ENCODE measurements at places on chromosomes 13 and 19.

DNA sequence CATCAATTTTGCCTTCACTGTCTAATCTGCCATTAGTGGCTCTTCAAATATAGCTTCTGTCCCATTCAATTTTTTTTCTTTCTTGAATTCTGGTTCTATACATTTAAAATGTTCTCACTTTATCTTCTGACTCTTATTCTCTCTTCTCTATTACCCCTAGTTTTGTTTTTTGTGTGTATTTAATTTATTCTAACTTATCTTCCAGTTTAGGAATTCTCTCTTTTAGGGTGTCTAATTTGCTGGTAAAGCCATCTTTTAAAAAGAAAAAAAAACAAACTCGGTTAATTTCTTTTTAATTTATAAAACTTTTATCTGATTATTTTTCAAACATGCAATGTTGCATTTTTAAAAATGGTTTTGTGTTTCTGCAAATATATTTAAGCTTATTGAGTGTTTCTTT is 80.3 kb upstream of the OXGR1 start:
- DNase-seq, result no peak

DNA sequence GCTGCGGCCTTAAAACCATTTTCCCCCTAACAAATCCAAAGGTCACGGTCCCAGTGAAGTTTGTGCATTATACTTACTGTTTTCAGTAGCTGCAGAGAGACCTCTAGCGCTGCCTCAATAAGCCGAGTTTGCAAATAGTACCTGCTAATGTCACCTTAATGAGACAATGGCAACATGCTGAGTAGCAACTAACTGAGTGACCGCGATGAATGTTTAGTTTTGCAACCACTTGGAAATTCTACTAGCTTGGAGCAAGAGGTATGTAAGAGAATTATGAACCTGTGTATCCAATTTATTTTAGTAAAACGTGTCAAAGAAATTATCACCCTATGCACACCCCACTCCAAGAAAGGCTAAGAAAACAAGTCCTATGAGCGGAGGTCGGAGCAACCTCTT is 1.2 kb downstream of the KPNA3 start:
- DNase-seq, result peak; percentile 18

DNA sequence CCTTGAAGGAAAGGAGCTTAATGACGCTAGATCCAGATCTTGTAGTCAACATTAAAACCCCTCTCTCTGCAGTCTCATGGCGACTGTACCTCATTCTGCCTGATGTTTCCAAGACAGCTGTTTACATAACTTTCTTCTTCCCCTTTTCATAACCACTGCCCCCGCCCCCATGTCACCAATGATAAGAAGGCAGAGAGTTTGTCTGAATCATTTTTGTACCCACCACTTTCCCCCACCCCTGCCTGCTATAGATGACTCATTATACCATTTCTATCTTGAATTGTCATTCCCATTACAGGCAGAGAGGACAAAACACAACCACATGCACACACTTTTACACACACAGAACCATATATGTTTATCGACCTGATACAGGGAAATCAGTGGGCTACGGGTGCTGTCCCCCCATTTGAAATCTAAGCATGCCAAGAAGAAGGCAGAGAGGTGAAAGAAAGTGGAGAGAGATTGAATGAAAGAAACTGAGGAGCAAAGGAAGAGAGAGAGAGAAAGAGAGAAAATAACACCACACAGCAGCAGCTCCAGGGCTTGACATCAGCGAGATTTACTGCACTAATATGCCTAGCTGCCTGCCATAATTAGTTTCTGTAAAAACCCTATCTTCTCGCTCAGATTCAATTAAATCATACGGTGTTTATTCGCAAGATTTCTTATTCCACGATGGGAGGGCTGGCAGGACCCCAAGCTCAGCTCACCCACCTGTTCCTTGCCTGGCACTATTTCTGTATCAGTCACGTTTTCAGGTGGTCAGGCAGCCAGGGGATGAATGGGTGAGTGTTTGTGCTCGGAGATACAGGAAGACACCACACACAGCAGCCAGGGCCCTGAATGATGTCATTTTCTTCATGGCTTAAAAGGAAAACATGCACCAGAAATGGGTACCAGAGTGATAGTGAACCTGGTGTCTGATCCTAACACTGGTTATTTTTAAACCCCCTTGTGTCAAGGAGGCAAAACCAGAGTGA is 114.3 kb upstream of the SERP2 start:
- peak; percentile 89 for DNase-seq

DNA sequence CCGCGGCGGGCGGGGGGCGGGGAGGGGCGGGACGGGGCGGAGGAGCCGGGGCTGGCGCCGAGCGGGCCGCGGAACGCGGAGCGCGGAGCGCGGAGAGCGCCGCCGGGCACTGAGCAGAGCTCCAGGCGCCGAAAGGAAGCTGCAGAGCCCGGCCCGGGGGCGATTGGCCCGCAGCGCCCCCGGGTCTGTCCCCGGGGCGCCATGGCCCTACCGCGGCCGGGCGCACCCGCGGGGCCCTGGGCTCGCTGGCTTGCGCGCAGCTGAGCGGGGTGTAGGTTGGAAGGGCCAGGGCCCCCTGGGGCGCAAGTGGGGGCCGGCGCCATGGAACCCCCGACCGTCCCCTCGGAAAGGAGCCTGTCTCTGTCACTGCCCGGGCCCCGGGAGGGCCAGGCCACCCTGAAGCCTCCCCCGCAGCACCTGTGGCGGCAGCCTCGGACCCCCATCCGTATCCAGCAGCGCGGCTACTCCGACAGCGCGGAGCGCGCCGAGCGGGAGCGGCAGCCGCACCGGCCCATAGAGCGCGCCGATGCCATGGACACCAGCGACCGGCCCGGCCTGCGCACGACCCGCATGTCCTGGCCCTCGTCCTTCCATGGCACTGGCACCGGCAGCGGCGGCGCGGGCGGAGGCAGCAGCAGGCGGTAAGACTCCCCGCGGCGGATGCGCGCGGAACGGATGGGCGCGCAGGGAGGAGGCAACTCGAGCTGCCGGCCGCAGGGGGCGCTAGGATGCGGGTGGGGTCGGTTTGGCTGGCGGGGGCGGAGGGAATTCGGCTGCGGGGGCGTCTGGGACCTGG is at the start of gene PDE4A:
PDE4A (plus strand) TSS at position 95 of the 796 bp plus-strand sequence; CDS start at position 322, 227 bp downstream.
- peak; percentile 63 for DNase-seq

DNA sequence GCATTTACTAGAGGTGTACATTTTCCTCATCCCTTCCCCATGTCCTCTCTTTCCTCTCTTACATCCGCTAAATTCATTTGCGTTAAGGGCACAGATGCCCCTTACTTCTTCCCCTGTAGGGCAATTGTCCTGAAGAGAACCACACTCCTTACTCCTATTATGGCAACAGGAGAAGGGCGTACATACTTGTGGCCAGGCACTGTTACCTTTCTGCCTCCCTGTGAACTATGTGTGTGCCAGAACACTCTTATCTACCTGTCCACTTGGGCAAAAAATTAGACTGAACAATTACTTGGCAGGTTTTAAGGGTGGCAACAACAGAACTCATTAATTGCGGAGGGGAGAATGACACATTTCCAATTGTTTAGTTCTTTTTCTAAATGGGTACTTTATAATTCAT is 152.5 kb downstream of the RGCC start:
- DNase-seq, result no peak

DNA sequence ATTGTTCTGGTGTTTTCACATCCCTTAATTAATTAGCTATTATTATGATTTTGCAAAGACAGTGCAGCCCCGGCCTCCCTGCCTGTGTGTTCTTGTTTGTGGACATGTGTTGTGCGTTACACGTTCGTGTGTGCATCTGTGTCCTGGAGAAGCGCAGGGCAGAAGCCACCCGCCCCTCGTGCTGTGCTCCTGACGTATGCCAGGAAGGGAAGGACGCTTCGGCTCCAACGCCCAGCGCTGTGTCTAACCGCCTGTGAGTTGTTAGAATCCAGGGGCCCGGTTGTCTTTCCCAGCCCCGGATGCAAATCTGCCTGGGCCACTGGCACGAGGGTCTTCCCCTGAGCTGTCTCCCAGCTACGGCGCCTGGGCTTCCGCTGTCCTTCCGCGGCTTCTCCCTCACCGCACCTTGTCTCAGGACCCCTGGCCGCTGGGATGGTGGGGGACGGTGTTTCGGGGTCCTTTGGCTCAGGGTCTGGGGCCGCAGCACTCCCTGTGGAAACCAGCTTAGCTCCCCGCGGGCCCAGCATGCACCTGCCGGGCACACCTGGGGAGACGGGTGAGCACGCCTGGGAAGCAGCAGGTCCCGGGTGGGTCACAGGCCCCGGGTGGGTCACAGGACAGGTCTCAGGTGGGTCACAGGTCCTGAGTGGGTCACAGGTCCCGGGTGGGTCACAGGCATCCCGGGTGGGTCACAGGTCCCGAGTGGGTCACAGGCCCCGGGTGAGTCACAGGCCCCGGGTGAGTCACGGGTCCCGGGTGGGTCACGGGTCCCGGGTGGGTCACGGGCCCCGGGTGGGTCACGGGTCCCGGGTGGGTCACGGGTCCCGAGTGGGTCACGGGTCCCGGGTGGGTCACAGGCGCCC is 51.5 kb downstream of the GAS6 start:
- DNase-seq, result no peak

GRCh38 chr13:47886314-47886713 is 114.8 kb downstream of the SUCLA2 start:
- no peak for DNase-seq

DNA sequence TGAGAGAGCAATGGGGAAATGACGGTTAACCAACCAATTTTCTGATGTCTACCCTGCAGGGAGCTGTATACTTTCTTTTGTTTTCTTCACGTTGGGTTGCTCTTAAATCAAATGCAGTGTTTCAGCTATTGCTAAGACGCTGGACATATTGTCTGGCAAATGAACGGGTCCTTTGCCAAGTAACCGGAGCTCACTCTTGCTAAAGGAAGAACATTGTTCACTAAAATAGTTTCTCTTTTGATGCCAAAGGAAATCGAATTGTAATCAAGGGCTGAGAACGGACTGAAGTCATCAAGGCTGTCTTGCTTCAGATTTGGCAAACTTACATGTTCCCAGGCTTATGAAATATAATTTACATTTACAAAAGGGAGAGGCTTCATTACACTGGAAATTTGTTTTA is 142.3 kb upstream of the ARGLU1 start:
- no peak for DNase-seq

GRCh38 chr13:105220063-105220462 is 1315.4 kb downstream of the EFNB2 start:
- DNase-seq, result no peak

DNA sequence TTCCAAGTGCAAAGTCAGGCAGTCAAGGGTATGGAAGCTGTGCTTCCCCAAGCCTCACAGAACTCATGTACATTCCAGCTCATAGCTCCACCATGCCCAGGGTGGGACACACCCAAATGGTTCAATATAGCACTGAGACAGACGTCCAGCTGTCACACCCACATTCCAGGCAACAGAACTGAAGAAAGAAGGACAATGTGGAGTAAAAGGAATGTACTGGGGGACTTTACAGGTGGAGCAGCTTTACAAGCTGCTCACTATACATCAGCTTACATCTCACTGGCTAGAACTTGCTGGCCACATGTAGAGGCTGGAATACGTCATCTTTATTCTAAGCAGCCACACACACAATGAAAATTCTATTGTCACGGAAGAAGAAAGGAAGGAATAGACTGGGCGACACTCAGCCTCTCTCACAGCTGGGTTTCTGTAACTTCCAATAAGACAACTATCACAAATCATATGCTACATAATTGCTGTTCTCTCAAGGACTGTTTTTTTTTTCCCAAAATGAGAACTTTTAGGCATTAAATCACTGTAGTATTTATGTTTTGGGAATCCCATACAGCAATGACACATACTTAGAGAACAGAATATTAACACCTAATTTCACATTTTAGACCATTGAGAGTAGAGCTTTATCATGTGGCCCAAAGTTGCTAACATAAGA is 86.1 kb downstream of the KLF12 start:
- DNase-seq, result no peak

- DNase-seq, result no peak
Measured at GRCh38 chr19:32023564-32023832, 321.9 kb upstream of the ZNF507 start.

GRCh38 chr13:73955977-73956500 is 178.2 kb downstream of the KLF12 start:
- no peak for DNase-seq

DNA sequence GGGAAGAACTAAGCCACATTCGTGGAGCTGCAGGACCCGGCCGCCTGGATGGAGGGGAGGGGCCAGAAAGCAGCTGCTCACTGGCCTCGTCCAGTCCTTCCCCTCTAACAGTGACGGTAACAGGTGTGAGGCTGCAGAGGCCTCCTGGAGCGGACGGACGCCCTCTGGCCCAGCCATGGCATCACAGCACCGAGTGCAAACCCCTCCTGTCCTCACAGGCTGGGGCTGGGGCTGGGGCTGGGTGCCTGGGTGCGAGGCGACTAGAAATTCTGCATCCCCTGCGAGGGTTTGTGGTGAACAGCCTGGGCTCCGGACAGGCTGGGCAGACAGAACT is 3.6 kb downstream of the MICOS13 start:
- no peak for DNase-seq

DNA sequence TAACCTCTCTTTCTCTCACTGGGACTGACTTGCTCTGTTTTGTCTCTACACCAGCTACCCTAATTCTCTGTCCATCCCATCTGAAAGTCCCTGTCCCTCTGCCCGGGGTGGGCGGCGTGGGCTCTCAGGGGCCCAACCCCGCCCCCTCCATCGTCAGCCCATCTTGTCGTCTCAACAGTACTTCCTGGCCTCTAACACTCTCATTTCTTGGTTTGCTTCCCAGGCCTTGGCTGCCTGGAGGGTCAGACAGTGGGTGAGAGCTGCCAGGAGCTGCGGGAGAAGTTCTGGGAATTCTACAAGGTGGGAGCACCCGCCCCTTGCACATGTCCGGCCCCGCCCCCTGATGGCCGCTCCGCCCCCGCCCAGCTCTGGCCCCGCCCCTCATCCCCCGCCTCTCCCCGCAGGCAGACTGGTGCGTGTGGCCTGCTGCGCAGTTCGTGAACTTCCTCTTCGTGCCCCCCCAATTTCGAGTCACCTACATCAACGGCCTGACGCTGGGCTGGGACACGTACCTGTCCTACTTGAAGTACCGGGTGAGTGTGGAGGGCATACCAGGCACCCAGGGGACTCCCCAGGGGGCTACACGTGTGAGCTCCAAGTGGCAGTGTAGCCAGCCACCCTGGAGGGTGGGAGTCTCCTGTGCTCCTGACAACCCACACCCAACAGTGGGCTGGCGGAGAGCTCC is 1.7 kb downstream of the MPV17L2 start:
- DNase-seq, result peak; percentile 25

DNA sequence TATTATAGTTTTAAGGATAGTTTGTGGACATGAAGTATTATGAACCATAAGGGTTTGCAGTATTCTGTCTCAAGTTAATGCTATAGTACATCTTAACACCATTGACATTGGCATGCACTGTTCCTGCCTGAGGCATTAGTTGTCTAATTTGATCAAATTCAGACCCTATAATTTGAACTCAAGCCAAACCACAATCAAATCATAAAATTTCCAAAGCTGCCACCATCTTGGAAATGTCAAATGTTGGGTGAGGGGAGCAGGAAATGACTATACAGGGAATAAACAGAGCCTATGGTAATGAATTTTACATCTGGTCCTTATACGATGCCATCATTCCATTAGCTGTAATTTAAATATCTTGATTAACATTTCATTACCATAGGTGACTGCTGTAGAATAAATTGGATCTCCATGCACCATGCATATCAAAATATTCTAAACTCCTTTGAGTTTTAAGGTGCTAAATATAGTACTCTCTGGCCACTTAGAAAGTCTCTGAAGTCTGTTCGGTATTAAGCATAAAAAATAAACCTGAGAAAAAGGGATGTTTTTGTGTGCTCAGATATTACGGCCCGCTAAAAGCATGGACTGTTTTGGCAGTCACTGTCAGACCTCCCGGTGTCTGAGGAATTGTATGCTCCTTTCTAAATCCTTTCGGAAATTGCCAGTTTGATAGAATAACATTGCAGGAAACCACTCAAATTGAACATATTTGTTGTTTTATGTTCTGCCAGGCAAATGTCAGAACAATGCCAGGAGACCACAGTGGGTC is 257.7 kb downstream of the SPRY2 start:
- no peak for DNase-seq
